Suprapubic skin (tissue), 4 donors: ENCODE measurements at places on chromosomes 11 and 22. TPM values are rescaled to one million over a fixed set of nuclear protein-coding genes. Genes with fewer than 3 reads are reported as not detected.
A peak's percentile ranks its signal among the peaks of the same experiment; 100 is the strongest.

OR2AG1 gene
- total RNA-seq: not detected

SYT7 gene
- 8.4 TPM for total RNA-seq

YPEL1 gene
- total RNA-seq: 3.0 TPM

TPBGL gene
- total RNA-seq: not detected

EXPH5 gene
- total RNA-seq: 140 TPM

UPK3A gene
- not detected for total RNA-seq

KIRREL3 gene
- total RNA-seq: not detected

HSD17B12 gene
- total RNA-seq: 60.5 TPM

JAML gene
- 2.1 TPM for total RNA-seq

HTR3A gene
- not detected for total RNA-seq

PCF11 gene
- 89.1 TPM for total RNA-seq

OR4A15 gene
- total RNA-seq: not detected

CD3D gene
- total RNA-seq: not detected

GRCh38 chr11:100715165-100715761, 28.2 kb downstream of the ARHGAP42 start:
- no peak for DNase-seq
- H3K4me3 ChIP-seq: no peak overlapping the region
- no peaks in the 10 kb centered on the region for H3K27me3 ChIP-seq
- no peaks in the 10 kb centered on the region for H3K36me3 ChIP-seq
- H3K4me1 ChIP-seq: peaks cover 13% of the 10 kb centered on the region

GRCh38 chr22:32044913-32045312, 1.9 kb downstream of the SLC5A1 start:
- no peak overlapping the region for H3K4me3 ChIP-seq
- no peaks in the 10 kb centered on the region for H3K36me3 ChIP-seq
- peaks cover 9% of the 10 kb centered on the region for H3K27me3 ChIP-seq
- peaks cover 34% of the 10 kb centered on the region for H3K4me1 ChIP-seq

DNA sequence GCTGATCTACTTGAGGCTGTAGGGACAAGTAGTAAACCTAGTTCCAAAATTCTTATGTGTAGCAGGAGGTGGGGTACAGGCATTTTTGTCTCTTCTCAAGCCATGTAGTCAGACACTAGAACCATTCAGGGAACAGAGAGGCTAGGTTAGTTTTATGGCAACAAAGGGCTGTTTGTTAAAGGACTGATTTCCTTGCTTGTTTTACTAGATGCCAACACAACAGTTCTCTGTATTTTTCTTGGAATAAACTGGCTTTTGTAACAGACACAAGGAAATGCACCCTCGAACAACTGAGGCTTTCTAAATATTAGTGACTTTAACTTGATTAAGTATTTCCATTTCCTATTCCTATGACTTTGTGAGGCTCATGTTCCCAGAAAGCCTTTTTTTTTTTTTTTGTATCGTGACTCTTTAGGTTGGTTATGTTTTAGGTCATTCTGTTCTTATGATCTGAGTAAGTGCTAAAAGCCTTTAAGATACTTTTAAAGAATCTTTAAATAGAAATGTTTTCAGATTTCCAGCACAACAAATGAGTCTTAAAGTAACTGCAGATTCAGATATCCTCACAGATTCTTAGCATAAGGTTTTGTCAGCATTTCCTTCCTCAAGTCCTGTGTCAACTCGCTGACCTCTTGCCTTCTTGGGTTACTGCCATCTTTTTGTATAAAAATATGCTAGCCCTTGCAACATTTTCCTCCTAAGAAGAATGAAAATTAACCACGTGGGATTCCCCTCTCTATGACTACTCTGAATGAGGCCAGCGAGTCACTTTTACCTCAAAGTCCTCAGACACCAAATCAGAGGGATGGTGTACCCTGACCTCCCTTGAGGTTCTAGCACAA, 92.5 kb downstream of the CCDC83 start:
- no peaks in the 10 kb centered on the region for H3K27me3 ChIP-seq
- H3K4me3 ChIP-seq: no peak overlapping the region
- DNase-seq: no peak
- no peaks in the 10 kb centered on the region for H3K36me3 ChIP-seq

GRCh38 chr22:46052801-46053562, 76.0 kb upstream of the WNT7B start:
- peak; percentile 76 for DNase-seq
- no peaks in the 10 kb centered on the region for H3K27me3 ChIP-seq
- H3K4me1 ChIP-seq: peaks cover 95% of the 10 kb centered on the region
- H3K27ac ChIP-seq: peak overlapping the region; percentile 98

- DNase-seq: peak; percentile 67
- no peak overlapping the region for H3K27ac ChIP-seq
- H3K36me3 ChIP-seq: no peaks in the 10 kb centered on the region
- H3K4me3 ChIP-seq: no peak overlapping the region
Observed at GRCh38 chr22:17944256-17944655, 80.1 kb downstream of the MICAL3 start.

- H3K4me1 ChIP-seq: no peaks in the 10 kb centered on the region
- no peak overlapping the region for H3K4me3 ChIP-seq
- no peaks in the 10 kb centered on the region for H3K27me3 ChIP-seq
- H3K27ac ChIP-seq: no peak overlapping the region
- H3K36me3 ChIP-seq: no peaks in the 10 kb centered on the region
- no peak for DNase-seq
Observed at GRCh38 chr11:7031471-7031871, 11.2 kb downstream of the NLRP14 start.

GRCh38 chr22:36286096-36286957, 33.4 kb downstream of the APOL1 start:
- peak overlapping the region; percentile 39 for H3K27ac ChIP-seq
- H3K4me3 ChIP-seq: no peak overlapping the region
- peaks cover 93% of the 10 kb centered on the region for H3K36me3 ChIP-seq

- H3K36me3 ChIP-seq: no peaks in the 10 kb centered on the region
- H3K27ac ChIP-seq: no peak overlapping the region
- peak; percentile 32 for DNase-seq
- peaks cover 13% of the 10 kb centered on the region for H3K4me1 ChIP-seq
Observed at GRCh38 chr22:38338772-38339379, 21.6 kb upstream of the CSNK1E start.

DNA sequence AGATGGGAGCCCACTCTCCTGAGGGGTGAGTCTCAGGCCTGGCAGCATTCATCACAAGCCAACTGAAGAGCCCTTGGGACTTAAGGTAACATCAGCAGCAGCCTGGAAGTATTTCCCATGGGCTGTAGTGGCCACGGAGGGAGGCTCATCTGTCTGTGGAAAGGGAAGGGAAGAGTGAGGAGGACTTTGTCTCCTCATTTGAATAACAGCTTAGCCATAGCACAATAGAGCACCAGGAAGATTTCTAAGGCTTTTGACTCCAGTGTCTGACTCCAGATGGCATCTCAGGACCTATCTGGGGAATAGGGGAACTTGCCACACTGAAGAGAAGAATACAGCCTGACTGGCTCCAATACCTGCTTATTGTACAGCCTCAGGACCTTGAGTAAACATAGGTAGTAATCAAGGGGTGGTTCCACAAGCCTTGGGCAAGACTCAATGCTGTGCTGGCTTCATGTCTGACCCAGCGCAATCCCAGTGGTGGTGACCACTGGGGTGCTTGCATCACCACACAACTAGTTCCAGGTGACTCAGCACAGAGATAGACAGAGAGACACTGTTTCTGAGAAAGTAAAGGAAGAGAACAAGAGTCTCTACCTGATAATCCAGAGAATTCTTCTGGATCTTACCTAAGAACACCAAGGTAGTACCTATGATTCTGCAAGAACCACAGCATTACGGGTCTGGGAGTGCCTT, 510.5 kb upstream of the CCDC179 start:
- no peaks in the 10 kb centered on the region for H3K36me3 ChIP-seq
- H3K4me3 ChIP-seq: no peak overlapping the region
- no peaks in the 10 kb centered on the region for H3K4me1 ChIP-seq
- no peaks in the 10 kb centered on the region for H3K27me3 ChIP-seq
- no peak overlapping the region for H3K27ac ChIP-seq

DNA sequence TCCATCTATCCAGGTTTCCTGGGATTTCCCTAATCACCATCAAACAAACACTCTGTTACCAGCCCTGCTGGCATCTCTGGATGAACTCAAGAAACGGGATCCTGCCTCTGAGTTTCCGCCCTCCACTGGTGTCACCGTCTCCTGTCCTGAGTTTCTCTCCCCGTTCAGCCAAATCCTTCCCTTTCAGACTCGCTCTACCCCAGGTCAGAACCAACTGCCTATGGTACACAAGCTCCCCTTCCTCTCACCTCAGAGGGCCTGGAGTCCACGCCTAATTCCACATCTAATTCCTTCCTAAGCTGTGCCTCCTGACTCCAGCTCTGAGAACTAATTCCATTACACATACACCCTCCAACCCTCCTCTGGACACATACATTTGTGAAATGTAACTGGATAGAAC, 96.1 kb downstream of the SHANK2 start:
- DNase-seq: peak; percentile 39
- H3K27ac ChIP-seq: no peak overlapping the region
- H3K36me3 ChIP-seq: no peaks in the 10 kb centered on the region
- H3K27me3 ChIP-seq: peaks cover 25% of the 10 kb centered on the region

DNA sequence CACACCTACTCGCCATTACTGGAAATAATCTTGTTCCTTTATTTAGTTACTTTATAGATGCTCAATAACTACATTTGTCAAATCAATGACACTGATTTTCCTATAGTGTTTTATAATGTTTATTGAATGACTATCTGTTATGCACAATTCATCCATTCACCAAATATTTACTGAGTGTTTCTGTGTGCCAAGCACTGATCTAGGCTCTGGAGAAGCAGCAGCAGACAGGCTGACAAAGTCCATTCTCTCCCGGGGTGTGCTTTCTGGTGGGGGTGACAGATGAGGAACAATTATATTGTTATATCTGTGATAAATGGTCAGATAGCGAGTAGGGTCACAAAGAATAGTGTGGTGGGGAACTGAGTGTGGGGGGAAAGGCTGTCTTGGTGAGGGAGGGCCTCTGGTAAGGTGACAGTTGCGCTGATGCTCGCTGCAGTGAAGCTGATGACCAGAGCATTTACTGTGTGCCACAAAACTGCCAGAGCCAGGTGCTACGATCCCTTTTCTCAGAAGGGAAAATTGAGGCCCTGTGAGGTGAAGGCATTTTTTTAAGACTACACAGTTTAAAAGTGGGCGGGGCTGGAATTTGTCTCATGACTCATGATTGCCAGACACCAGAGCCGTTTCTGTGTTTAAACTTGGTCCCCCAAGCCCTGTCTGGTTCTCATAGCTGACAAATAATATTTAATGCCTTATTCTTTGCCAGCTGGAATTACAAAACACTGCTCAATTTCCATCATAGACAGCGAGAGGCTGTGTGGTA, 10.2 kb downstream of the PACS1 start:
- H3K4me3 ChIP-seq: no peak overlapping the region
- H3K27ac ChIP-seq: peak overlapping the region; percentile 61
- peaks cover 50% of the 10 kb centered on the region for H3K4me1 ChIP-seq

DNA sequence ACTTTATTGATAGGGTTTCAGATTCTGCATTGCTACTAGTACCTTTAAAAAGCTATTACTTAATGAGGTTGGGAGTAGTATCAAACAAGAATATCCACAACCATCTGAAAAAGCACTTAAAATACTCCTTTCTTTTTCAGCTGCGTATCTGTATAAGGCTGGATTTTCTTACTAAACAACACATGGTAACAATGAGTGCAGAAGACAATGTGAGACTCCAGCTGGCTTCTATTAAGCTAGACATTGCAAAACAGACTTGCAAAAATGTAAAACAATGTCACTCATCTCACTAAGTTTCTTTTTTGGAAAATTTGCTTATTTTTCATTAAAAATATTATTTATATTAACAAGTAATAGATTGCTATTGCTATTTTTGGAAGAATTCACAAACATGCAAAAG, 132.6 kb downstream of the WNT11 start:
- no peak for DNase-seq
- peak overlapping the region; percentile 3 for H3K27ac ChIP-seq
- no peak overlapping the region for H3K4me3 ChIP-seq
- no peaks in the 10 kb centered on the region for H3K36me3 ChIP-seq
- no peaks in the 10 kb centered on the region for H3K27me3 ChIP-seq

DNA sequence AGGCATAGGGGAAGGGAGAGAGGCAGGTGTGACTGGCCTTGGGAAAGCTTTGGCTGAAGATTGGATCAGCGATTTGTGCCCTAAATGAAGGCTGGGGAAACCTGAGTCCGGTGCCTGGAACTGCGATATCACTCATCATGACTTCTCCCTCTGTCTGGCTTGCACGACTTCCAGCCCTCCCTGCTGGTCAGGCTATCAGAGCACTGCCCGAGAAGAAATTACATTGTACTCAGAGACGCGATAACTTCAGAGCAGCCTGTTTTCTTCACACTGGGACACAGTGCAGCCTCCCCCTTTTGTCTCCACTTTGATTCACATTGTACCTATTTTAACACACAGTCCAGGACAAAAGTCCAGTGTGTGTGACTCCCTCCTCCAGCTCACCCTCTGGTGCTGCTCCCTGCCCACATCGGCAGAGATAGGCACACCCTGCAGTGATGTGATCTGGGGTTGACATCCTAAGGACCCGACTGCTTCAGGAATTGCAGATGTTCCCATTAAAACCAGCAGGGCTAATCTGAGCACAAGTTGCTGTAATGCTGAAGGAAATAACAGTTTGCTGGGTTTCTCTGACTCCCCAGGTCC, 62.1 kb upstream of the CADM1 start:
- no peaks in the 10 kb centered on the region for H3K27me3 ChIP-seq
- H3K27ac ChIP-seq: no peak overlapping the region
- H3K4me3 ChIP-seq: no peak overlapping the region
- DNase-seq: no peak
- no peaks in the 10 kb centered on the region for H3K4me1 ChIP-seq
- H3K36me3 ChIP-seq: no peaks in the 10 kb centered on the region

- H3K27me3 ChIP-seq: no peaks in the 10 kb centered on the region
- H3K36me3 ChIP-seq: no peaks in the 10 kb centered on the region
- peak; percentile 46 for DNase-seq
Observed at GRCh38 chr11:120057595-120058581, 80.0 kb downstream of the TRIM29 start.

- H3K27ac ChIP-seq: peak overlapping the region; percentile 75
- H3K27me3 ChIP-seq: no peaks in the 10 kb centered on the region
- no peak for DNase-seq
- no peak overlapping the region for H3K4me3 ChIP-seq
- H3K4me1 ChIP-seq: peaks cover 30% of the 10 kb centered on the region
Observed at GRCh38 chr22:32700191-32700882, 101.2 kb upstream of the TIMP3 start.

GRCh38 chr11:32775908-32776307, 18.6 kb downstream of the CCDC73 start:
- H3K4me3 ChIP-seq: no peak overlapping the region
- no peaks in the 10 kb centered on the region for H3K36me3 ChIP-seq
- DNase-seq: no peak
- H3K27me3 ChIP-seq: no peaks in the 10 kb centered on the region

GRCh38 chr22:44952863-44953746, 56.7 kb downstream of the PHF21B start:
- H3K4me1 ChIP-seq: no peaks in the 10 kb centered on the region
- H3K27ac ChIP-seq: no peak overlapping the region
- no peaks in the 10 kb centered on the region for H3K36me3 ChIP-seq
- DNase-seq: no peak
- peaks cover 34% of the 10 kb centered on the region for H3K27me3 ChIP-seq
- H3K4me3 ChIP-seq: no peak overlapping the region

GRCh38 chr22:37376643-37377042, 50.6 kb downstream of the ELFN2 start:
- DNase-seq: no peak
- no peak overlapping the region for H3K4me3 ChIP-seq
- H3K27ac ChIP-seq: no peak overlapping the region
- no peaks in the 10 kb centered on the region for H3K36me3 ChIP-seq
- H3K27me3 ChIP-seq: peaks cover 93% of the 10 kb centered on the region
